ENCODE measurements at places on chromosomes 4 and X.

DNA sequence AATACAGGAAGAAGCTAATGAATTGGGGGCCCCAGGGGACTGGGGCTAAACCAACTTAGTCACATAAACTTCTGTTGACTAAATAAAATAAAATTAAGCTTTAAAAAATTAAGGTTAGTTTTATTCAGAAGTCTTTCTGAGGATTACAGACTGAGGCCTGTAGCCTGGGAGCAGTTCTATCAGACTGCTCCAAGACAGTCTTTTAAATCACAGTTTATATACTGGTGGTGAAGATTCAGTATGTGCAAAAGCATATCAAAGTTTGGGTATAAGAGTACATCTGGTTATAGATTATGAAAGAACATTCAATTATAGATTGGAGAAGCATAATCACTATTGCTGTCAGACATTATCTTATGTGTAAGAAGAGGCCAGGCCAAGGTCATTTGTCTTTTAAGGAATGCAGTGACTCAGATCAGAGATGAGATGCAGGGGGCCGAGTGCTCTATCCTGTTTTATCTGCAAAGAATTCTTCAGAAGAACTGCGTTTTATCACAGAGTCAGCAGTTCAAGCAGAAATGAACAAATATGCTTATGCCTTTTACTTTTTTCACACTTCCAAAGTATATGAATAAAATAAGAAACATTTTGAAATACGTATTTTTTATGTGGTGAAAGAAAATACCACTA is 109.4 kb downstream of the PDHA2 start:
- DNase-seq, result no peak

DNA sequence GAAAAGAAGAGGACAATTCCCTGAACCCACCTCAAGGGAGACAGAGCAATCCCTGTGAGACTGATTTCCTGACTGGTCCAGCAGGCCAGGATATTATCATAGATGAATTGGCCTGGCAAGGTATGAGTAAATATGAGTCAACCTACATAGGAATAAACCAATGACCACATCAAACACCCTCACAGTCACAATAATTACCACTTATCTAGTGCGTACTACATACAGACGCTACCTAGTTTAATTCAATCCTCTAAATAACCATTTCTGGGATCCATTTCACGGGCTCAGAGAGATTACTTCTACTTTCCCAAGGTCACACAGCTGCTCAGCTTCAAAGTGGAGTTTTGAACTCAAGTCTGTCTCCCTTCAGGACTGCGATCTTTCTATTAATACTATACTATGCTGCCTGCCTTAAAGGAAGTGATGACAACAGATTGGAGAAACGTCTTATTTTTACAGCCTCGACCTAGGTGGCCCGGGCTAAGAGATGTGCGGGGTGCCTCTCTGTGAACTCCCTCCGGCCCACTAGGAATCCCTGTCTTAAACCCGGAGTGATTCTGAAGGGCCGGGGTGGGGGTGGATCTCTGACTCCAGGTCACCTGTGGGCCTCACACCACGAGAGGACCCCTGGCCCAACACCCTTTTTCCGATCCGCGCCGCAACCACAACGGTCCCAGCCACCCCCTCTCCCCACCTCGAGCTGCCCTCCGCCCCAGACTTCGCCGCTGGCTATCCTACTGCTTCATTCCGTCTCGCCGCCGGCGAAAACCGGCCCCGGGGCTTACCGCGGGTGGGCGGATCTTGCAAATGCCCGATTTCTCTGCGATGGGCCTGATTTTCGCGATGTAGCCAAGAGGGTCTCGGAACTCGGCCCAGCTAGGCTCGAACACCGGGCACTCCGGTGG is 800 bp downstream of the KDM5C start:
- DNase-seq, result no peak

DNA sequence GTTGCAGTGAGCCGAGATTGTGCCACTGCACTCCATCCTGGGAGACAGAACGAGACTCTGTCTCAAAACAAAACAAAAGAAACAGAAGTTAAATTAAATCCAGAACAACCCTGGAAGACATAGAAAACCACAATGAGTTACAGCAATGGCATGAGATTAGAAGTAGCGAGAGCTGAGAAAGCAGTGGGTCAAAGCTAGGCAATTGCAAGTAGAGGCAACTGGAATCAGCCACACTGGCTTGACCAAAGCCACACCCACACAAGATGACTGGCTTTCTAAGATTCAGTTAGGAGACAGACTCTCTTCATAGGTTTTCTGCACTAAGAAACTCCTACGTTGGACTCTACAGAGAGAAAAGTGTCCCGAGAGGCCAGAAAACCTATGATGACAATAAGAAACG is 443.0 kb downstream of the GPM6A start:
- no peak for DNase-seq

GRCh38 chrX:134626434-134626833 is 31.8 kb downstream of the PLAC1 start:
- no peak for DNase-seq

DNA sequence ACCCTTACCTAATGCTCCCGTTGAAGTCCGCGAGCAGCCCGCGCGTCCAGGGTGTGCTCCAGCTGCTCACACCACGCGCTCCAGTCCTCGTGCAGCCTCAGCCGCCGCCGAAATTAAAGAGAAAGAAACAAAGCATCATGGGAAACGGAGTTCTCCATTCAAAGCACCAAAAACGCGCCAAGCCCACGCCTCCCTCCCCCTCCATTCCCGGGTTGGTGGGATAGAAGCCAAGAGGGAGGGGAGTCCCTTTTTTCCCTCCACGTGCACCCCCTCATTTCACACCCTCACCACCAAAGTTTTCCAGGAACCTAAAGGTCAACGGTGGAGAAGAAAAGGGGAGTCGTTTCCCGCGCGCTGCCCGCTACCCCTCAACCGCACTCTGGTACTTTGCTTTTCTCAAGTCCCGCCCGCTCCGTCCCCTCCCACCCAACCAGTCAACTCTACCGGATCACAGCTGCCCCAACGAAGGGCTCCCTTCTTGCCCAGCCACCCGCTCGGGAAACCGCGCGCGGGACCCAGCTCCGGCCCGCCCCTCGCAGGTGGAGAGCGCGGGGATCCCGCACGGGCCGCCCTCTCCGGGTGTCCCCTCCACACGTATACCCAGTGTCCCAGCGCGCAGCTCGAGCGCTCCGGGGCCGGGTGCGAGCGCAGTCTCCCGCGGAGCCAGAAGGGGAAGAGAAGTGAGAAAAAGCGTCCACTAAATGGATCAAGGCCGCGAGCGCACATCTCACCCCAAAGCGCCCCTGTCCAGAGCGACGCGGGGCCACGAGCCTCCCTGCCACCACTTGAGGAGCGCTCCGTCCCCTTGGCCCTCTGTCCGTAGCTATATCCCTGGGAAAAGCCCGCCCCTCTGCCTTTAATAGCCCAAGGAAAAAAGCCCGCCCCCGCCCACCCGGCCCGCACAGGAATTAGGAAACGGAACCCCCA is 65.1 kb upstream of the CCDC160 start:
- DNase-seq, result no peak
